ENCODE measurements at places on chromosomes 2 and 18. TPM values are rescaled to one million over a fixed set of nuclear protein-coding genes. Genes with fewer than 3 reads are reported as not detected.

KRTCAP3 gene
- total RNA-seq = 2.5 TPM

DNA sequence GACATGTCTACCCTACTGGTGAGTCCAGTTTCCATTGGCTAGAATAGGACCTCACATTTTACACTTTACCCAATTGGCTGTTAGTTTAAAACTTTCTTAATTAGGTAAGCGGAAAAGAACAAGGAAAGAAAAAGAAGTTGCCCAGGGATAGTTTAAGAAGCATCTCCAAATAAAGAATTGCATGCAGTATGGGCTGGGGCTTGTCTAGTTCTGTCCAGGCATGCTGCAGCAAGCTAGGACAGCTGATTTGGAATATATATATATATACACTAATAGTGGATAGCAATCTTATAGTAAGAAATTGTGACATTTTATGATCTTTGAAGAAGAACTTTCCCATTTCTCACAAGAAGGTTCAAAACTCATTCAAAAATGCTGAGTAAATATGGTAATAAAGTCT, 90.0 kb upstream of the ERBB4 start:
- DNase-seq = no peak

- no peak for DNase-seq
Measured at GRCh38 chr2:143728498-143728897, 599.3 kb downstream of the ARHGAP15 start.

GRCh38 chr2:133602538-133602937, 34.3 kb upstream of the NCKAP5 start:
- DNase-seq = peak; percentile 43

DNA sequence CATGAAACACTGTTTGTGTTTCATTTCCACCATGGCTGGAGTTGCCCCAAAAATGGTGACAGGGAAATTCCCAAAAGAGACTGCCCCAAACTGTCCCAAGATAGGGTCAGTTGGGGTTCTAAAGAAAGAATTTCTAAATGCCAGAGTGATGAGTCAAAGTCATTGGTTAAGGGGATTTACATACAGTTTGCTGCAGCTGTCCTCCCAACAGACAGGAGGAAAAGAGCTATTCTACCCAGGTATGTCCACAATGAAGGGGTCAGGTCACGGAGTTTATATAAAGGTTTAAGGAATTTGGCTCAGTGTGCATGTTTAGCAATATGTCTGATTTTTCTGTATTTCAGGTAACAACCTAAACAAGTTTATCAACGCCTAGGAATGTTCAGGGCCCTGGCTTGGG, 344.1 kb downstream of the TDRD15 start:
- no peak for DNase-seq

KHK gene
- total RNA-seq = 1.7 TPM

DNA sequence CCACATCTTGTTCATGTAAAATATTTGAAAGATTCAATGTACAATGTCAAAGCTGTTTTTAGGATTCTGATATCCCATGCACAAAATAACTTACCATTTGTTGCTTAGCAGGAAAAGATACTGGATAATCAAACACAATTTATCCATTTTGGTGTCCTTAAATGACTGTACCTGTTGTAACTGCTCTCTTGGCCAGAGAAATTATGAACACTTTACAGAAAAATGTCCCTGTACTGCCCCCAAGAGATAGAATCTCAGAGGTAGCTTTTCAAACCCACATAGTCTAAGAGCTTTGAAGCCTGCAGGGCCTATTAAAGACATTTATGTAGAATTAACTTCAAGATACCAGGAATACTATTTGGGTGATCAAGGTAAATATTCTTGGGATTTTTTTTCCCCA, 12.2 kb upstream of the ME2 start:
- DNase-seq = no peak

Measured in skin of body (tissue), 3 donors.